ENCODE measurements at places on chromosomes 2 and 18.
A peak's percentile ranks its signal among the peaks of the same experiment; 100 is the strongest.

DNA sequence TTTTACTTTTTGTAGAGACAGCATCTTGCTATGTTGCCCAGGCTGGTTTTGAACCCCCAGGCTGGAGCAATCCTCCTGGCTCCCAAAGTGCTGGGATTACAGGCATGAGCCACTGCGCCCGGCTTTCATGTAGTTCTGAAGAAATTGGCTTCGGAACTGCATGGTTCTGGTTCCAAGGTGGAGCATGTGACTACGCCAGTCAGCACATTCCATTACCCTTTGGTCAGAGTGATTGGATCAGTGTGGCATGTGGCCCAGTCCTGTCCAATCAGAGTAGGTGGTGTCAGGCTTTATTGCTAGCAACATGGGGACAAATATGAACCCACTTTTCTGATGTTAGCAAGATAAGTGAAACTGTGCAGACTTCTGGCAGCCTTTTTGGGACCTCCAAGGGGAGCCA, 16.3 kb upstream of the ATOH8 start:
- DNase-seq = no peak

- no peak for DNase-seq
These were observed 11.1 kb downstream of the ZBTB7C start for GRCh38 chr18:48398074-48398473.

DNA sequence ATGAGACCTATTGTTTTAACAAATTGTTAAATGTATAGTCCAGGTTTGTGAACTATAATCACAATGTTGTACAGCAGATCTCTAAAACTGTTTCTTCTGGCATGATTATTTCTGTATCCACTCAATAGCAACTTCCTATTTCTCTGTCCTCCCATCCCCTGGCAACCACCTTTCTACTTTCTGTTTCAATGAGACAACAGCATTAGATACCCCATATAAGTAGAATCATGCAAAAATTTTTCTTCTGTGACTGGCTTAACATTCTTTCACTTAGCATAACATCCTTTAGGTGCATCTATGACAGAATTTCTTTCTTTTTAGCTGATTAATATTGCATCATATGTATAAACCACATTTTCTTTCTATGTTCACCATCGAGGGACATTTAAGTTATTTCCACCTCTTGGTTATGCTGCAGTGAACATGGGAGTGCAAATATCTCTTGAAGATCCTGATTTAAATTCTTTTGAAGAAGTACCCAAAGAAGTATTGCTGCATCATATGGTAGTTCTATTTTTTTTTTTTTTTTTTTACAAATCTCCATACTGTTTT, 713.5 kb downstream of the LRP1B start:
- no peak for DNase-seq

GRCh38 chr2:195146761-195147541, 510.1 kb upstream of the SLC39A10 start:
- no peak for DNase-seq

DNA sequence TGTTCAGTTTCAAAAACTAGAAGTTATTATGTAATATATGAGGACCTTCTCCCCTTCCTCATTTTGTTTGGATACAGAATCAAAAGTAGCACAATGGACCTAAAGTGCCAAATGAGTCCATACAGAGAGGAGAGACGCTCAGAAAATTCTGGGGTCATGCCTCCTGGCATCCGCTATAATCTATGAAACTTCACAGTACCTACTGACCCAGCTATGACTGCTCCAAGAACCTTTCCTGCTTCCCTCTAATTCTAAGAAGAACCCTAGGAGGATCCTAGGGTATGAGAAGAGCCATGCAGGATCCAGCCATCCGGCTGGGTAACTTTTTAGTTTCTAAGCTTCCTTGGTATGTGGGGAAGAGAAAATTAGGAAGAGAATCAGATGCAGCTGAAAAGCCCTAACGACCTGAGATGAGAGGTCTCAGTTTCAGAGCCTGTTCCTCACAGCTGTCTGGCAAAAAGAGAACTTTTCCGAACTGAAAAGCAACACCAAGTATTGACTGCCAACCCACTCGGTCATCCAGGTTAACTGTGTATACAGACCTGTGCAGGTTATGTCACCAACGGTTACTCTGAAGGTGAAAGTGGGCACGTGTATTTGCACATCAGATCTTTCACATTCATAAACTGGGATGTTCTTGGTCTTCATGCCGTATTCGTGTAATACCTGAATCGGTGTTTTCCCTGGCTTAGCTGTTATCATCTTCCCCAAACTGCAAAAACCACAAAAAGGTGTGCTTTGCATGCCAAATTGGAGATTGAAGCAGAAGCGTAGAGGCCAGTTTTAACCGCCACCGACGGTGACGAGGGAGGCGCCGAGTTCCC, 1.1 kb downstream of the PRKRA start:
- DNase-seq = no peak

- no peak for DNase-seq
These were observed 28.3 kb downstream of the TNS1 start for GRCh38 chr2:217974389-217975005.

- no peak for DNase-seq
These were observed 46.8 kb upstream of the DNMT3A start for GRCh38 chr2:25388491-25388890.

DNA sequence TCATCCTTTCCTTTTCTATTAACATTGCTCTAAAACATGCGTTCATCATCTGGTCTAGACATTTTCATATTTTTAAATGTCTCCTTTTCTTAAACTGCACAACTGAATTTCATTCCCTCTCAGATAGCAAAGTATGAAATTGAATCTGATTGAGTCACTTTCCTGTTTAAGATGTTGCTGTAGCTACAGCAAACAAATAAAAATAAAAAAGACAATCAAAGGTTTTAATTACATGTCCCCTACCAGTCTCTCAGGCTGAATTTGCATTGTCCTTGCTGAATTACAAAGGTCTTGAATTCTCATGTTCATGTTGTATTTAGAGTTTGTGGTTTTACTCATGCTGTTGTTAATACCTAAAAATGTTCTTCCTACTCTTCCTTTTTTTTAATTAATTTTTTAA, 537.9 kb upstream of the LRATD1 start:
- DNase-seq = no peak

DNA sequence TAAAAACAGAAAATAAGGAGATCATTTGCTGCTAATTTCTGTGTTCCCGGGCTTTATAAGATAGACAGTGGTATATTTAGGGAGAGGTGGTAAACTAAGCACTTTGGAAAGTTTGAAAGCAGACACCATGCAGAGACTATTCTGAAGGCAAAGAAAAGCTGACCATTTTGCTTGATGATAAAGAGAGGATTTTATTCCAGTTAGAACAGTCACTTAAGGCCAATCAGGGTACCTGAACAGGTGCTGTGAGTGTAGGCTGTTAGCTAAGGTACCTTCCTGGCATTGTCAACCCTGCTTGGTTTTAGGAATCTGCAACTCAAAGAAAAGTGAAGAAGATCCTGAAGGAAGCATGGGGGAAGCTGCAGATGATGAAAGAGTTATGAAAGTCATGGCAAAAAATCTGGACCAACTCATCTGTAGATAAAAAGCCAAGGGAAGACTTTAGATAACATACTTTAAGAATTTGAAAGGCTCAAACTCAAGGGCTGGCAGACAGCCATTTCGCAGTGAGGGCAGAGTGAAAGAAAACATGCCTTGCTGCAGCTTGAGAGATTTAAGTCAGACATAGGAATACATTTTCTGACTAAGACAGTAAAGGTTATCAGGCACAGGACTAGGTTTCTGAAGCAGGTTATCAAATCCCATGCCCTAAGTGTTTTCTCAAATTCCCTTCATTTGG, 80.1 kb upstream of the ARL5A start:
- DNase-seq = no peak

- peak; percentile 79 for DNase-seq
These were observed 10.6 kb upstream of the HOXD4 start for GRCh38 chr2:176140513-176141317.

GRCh38 chr2:203469546-203469945, 65.6 kb downstream of the RAPH1 start:
- DNase-seq = no peak

DNA sequence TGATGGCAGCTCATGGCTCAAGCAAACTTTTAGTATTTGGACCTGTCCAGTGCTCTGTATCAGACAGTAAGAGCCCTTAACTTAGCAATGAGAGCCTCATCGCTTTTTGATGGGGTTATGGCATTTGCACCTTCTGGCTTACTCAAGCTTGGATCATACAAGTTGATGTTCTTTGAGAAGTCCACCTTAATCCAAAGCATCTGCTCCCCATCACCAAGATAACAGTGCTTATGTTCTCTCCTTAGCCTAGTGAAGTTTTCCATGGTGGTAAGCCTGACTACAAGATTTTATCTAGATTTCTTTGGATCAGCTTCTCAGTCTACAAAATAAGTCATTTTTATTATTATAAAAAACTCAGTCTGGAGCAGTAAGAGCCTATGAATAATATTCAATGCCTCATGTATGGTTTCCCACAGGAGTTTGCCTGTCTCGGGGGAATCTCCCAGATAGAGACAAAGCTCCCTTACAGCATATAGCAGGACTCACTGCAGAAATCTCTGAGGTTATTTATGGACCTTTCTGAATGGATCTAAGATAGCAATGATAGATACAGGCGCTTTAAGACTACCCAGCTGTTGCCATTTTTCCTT, 472.2 kb upstream of the LINC00305 start:
- no peak for DNase-seq

GRCh38 chr18:63164396-63164795, 155.2 kb downstream of the BCL2 start:
- DNase-seq = no peak

DNA sequence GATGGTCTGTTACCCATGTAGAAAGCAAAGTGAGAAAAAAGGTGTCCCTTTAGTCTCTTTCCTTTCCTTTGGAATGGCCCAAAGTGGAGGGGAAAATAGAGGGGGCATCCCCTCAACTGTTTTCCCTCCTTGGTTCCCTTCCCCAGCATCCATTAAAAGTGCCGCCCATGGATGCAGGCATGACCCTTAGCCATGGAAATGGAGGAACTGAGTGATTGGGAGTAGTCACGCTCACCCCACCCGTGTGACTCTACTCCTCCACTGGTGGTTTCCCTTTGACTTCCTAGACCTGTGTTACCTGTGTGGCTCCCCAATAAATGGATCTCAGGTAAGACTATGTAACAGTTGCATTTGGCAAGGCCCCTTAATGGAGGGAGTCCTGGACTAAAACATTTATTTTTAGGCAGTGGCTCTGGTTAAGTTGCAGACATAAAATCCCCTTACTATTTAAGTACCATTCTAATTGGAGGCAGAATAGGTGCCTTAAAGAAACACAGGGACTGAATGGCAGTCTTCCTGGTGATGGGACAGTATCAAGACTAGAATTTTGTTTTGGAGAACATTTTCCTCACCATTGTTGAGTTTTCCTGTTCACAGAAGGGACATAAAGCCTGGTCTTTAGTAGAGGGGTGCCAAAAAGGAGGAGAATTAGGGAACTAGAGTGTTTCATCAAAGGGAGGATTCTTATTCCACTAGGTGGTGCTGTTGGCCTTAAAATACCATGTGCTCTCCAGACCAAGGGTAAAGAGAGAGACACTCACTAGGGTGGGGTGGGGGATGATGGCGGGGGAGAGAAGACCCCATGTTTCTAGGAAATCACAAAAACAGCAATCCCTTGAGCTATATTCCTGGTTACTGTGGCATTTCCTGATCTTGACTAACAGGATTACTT, 25.7 kb upstream of the PLA2R1 start:
- DNase-seq = no peak

GRCh38 chr18:28792404-28793086, 615.6 kb upstream of the CDH2 start:
- no peak for DNase-seq

DNA sequence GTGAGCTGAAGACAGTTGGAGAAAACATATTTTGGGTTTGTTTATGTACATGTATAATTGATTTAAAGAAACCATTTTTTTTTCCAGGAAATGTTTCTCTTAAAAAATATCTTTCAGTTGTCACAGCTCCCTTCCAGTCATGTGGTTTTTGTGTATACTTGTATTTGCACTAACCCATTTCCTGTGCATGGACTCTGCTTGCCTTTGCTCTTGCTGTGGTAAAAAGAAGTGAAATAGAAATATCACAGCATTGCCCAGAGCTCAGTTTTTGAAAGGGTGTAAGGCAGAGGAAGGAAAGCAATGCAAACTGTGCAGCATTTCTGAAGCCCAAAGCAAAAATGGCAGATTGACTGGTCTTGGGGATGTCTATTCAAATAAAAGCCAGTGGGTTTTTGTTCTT, 10.4 kb upstream of the DOCK10 start:
- DNase-seq = no peak

DNA sequence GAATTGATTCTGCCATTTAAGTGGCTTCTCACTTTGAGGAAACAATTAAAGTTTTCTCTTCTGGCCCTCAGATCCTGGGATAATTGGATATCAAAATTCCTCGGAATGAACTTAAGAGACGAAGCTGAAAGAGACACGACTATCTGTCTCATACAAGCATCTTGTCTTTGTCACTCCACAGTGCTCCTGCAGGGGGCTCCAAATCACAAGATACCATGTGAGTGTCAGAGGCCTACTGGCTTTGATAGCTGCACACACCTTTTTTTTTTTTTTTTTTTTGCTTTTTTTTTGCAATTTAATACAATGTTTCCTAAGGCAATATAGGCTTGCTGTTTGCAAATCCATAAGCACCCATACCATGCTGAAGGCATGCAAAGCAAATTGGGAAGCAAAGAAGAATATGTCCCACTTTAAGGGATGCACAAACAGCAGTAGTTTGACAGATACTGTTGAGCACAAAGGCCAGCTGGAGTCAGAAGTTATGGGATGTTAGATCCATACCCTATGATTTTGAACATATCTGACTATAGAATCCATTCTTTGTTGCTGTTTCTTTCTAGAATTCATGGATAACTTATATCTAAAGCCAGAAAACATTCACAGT, 109.0 kb upstream of the CBLN2 start:
- no peak for DNase-seq

DNA sequence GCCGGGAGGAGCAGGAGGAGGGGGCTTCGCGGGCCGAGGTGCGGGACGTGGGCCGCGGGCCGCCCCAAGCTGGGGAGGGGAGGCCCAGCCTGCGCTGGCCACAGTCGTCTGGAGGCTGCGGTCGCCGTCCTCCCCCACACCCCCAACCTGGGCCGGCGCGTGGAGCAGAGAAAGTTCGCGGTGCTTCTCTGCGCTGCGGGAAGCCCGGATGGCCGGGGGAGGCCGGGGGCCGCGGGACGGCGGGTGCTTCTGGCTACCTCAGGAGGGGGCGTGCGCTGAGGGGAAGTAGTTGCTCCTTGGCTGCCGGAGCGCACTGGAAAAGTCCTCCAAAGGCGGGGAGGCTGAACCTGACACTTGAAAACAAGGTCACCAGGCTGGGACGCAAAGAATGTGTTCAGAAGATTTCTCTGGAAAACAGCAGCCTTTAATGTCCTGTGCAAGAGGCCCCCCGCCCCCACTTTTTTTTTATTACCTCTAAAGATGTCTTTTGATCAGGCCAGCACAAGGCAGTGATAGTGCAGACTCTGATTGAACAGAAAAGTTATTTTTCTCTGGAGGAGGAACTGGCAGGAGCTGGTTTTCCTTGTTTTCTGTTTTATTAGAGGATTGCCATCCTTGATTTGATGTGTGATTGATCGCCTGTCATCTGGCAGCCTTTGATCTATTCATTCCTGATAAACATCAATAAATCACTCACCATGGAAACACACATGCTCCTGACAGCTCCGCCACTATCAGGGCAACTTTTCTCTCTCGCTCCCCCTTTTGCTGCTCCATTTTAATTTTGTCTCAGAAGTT, 1.6 kb downstream of the TSHZ1 start:
- DNase-seq = no peak

All from cortex of kidney (tissue), 1 donor.